ENCODE measurements at places on chromosomes 7 and 10.

DNA sequence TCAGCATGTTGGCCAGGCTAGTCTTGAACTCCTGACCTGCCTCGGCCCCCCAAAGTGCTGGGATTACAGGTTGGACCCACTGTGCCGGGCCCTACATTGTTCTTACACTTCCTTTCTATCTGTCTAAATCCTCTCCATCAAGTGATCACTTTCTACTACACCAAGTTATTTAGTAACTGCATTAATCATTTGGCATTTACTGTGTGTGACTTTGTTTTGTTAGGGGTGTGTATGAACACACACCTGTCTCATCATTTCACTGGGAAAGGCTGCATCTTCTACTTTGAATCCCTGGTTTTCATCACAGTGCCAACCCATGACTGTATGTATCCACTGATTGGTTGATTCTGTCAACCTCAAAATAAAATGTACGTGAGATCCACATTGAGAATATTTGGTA, 23.0 kb upstream of the CCDC71L start:
- no peak for DNase-seq

DNA sequence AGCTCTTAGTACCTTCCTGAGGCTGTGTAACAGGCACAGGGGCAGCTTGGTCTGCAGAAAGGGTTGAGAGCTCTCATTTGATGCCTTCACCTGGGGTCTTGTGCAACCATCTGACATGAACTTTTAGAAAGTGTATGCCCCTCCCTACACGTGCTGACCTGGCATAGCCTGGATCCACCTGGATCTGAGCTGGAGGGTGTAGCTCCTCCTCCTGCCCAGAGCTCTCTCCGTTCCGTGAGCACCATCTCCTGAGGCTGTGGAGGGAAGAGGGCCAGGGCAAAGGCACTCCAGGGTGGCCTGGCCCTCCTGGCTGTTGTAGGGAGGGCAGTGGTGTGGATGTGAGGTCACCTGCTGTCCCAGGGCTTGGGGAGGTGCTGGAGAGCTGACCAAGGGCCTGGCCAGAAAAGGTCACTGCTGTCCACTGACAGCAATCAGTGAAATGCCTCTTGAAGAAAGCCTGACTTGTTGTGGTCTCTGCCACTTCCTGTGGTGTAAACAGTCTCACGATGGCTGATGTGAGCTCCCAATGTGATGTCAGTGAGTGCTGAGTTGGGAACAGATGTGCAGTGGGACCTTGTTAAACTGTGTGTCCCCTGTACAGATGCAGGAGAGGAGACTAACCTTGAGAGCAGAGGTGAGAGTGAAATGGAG, 23.0 kb downstream of the AMZ1 start:
- DNase-seq, result peak; percentile 32

GRCh38 chr7:5469375-5470166, 45.9 kb upstream of the TNRC18 start:
- DNase-seq, result no peak

- no peak for DNase-seq
Observed at GRCh38 chr7:43701929-43702328, 27.4 kb downstream of the COA1 start.

- DNase-seq, result no peak
Observed at GRCh38 chr10:119675483-119676170, 24.4 kb downstream of the BAG3 start.

- DNase-seq, result no peak
Observed at GRCh38 chr10:47179291-47179647, 120.7 kb upstream of the GDF10 start.

DNA sequence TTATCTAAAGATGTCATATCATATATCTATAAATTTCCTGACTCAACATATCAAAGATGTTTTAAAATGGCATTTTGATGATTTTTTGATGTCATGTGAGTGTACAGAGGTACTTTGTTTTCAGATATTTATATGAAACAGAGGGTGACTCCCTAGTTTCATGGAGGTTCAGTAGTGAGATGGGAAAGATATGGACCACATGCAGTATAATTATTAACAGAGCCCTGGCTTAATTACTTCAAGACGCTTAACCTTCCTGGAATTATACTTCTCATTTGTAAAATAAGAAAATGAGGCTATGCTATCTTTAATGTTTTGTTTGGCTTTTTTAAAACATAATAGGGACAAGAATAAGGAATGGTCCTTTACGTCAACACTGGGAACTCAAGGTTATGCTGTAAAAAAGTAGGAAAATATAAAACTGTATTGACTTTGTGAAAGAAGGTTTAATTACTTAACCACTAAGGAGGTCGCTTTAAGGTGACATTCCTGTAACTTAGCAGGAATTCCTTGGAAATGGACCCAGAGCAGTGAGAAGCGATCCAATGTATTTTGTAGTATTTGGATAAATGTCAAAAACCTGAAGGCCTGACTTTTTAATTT, 821.0 kb upstream of the IGFBP3 start:
- DNase-seq, result no peak

DNA sequence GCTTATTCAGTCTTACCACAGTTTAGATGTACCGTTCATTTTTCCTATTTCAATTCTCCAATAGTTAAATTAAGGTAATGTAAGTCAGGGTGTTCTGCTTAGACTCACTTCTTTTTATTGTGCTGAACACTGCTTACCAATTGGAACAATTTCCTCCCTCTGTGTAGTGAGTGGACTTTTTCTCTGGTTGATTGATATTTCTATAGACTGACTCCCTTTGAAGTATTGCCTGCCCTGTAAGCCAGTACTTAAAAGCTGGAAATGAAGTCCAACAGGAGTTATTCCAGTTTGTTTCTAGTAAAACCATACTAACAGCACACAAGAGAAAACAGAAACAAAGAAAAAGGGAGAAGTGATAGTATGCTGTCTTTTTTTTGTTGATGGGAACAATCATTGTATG, 1674.9 kb downstream of the REEP3 start:
- DNase-seq, result no peak

- DNase-seq, result no peak
Observed at GRCh38 chr10:8273749-8274148, 219.3 kb downstream of the GATA3 start.

- DNase-seq, result no peak
Observed at GRCh38 chr10:73969224-73969841, 28.6 kb upstream of the VCL start.

DNA sequence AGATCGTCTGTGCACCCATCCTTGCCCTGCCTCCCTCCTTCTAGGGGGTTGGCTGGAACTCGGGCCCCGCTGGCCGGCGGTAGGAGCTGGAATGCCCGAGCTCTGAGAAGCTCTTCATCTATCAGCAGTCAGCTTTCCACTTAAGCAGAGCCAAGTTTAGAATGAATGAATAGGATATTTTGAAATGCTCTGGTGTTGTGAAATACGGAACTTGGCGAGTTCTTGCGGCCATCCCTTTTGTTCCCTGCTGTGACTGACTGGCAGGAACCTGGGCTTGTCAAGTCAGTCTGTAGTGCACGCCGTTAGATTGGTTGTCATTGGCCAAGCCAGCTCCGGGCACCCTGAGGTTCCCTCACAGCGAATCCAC, 33.3 kb downstream of the FOXK1 start:
- DNase-seq, result peak; percentile 88

DNA sequence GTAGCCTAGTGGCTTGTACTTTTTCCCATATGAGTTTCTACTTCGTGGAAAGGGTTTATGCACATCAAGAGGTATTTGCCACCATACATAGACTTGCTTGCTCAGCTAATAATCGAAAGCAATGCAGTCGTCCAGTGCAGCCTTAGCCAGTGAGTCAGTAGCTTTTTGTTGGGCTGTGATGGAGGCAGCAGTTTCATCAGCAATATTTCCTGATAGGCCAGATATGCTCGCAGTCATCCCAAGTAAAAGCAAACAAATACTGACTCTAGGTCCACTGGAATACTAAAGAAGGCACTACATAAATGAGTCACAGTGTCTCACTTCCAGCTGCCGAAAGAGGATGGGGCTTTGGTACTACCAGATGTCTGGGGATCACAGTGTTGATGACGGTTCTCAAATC, 2.1 kb upstream of the BNIP3 start:
- DNase-seq, result peak; percentile 99

- no peak for DNase-seq
Observed at GRCh38 chr10:91391920-91392319, 18.2 kb upstream of the HECTD2 start.

- peak; percentile 32 for DNase-seq
Observed at GRCh38 chr7:21923658-21924057, 22.0 kb downstream of the CDCA7L start.

GRCh38 chr7:84073186-84073875, 121.3 kb downstream of the SEMA3A start:
- DNase-seq, result peak; percentile 67

DNA sequence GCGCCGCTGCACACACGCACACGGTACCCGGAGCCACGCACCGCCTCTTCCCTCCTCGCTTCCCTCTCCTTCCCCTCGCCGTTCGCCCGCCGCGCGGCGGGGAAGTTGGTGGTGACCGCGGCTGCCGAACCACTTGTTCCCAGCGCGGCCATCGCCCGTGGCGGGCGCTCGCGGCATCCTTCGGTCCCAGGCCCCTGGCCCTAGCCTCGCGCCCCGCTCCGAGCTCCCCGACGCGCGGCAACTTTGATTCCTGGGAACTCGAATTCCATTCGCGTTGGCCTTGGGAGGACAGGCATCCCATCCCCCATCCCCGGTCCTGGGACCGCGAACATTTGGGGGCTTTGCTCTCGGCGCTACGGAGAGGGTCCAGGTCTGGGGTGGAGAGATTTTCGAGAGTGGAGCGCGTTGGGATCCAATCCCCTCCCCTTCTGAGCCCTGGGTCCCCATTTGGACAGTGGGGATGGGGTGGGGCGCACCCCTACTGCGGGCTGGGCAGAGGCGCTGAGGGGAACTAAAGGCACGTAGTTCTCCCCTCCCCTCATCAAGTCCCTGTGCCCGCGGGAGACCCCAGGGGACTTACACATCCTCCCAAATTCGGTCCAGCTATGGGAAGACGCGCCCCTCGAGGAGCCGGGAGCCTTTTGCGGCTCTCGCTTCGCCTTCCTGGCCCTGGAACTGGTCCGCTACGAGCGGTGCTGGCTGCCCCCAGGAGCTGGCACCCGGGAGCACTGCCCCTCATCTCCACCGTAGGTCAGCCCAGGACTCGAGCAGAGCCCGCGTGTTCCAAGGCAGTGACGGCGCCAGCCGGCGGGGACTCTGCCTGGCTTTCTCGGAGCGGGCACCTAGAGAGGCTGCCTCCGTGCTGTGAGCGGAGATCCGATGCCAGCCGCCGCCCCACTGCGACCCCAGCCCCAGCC, 834 bp downstream of the CDH23 start:
- no peak for DNase-seq

- DNase-seq, result peak; percentile 90
Observed at GRCh38 chr10:102120991-102121738, 997 bp upstream of the LDB1 start.

- DNase-seq, result peak; percentile 18
Observed at GRCh38 chr7:38822549-38822948, 86.4 kb downstream of the VPS41 start.

DNA sequence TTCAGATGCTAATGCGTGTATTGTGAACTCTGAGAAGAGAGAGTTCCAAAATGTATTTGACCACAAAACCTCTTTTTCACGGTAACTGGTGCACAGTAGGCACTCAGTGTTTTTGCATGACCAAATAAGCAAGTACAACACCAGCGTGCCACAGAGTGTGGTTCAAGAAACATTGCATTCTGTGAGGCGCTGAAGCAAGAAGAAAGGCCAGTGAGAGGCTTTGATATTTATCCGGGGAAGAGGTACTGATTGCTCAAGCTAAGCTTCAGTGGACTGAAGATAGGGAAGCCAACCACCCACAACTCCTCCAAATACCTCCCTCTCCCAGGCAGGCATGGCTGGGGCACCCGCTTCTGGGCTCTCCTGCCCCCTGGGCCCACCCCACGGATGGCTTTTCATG, 611.2 kb downstream of the SDK1 start:
- DNase-seq, result no peak

DNA sequence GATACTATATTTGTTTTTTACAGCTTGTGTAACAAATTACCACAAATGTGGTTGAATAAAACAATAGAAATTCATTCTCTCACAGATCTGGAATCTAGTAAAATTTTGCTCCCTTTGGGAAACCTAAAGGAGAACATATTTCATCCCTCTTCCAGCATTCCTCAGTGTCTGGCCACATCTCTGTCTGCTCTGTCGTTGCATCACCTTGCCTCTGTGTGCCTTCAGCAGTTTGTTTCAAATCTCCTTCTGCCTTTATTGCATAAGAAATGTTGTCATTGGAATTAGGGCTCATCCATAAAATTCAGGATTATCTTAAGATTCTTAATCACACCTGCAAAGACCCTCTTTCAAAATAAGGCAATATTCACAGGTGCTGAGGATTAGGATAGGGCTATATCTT, 14.5 kb downstream of the OR2A14 start:
- DNase-seq, result no peak

- peak; percentile 49 for DNase-seq
Observed at GRCh38 chr7:135684136-135684535, 21.8 kb downstream of the STMP1 start.

- peak; percentile 93 for DNase-seq
Observed at GRCh38 chr10:113957013-113957412, 86.7 kb upstream of the ADRB1 start.

- DNase-seq, result no peak
Observed at GRCh38 chr10:26291721-26292480, 75.3 kb downstream of the GAD2 start.

DNA sequence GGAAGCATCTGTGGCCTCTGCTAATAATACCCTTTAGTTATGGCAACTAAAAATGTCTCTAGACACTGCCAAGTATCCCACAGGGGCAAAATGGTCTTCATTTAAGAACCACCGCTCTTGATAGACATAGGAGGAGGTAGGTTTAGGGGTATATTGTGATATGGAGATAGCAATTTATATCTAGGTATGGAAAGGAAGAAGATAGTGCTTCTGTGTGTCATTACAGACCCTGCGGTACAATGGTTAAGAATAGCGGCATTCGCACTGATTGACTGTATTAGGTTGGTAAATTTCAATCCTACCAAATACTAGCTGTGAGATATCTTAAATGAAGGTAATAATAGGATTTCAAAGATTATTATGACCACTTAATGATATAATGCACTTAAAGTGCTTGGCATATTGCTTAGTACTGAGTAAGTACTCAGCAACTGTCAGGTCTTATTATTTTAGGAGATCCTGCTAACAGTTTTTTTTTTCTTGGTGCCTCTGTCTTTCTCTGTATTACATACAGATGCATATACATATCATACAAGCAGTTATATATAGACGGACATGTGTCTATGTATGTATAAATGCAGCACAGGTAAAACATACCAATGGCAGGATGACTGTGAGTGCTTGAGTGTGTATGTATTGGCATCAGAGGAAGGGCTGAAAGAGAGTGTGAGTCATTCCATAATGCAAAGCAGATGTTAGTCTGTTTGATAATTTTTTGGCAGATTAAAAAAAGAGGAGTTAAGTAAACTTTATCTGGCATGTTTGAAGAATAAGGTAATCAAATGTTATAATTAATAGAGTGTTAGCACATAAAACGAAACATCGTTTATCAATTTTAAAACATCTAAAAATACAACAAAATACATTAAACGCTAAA, 50.0 kb upstream of the ITGB8 start:
- peak; percentile 88 for DNase-seq
